ENCODE measurements at places on chromosomes 5 and 9. TPM values are rescaled to one million over a fixed set of nuclear protein-coding genes. Genes with fewer than 3 reads are reported as not detected.

IFNA7 gene
- total RNA-seq, result not detected

TEX48 gene
- not detected for total RNA-seq

CDC20B gene
- total RNA-seq, result not detected

DAB2 gene
- 162 TPM for total RNA-seq

FABP6 gene
- not detected for total RNA-seq

DNA sequence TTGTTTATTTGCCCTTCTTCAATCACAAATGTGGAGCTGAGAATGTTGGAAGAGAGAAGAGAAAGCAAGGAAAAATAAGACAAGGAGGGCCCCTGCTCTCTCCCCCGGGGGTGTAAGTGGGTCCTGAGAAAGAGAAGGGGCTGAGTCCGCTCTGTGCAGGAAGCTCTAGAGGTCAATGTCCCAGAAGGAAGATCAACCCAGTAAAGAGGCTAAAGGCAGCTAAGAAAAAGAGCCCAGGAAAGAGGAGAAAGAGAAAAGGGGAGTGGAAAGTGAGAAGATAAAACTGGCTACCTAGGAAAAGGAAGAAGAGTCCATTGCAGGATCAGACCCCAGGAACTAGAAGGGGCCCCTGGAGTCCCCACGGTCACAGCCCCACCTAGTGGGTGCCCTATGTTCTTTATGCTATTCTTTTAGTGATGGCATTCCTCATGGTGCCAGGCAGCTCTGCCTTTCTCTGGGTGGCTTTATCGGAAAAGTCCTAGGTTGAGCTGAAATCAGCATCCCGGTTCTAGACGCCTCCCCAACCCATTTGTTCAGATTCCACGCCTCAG lies 583.4 kb downstream of the ACTL7B start:
- DNase-seq, result no peak
- H3K4me1 ChIP-seq, result peaks cover 6% of the 10 kb centered on the region
- no peak overlapping the region for H3K4me3 ChIP-seq
- no peaks in the 10 kb centered on the region for H3K27me3 ChIP-seq
- H3K27ac ChIP-seq, result no peak overlapping the region

DNA sequence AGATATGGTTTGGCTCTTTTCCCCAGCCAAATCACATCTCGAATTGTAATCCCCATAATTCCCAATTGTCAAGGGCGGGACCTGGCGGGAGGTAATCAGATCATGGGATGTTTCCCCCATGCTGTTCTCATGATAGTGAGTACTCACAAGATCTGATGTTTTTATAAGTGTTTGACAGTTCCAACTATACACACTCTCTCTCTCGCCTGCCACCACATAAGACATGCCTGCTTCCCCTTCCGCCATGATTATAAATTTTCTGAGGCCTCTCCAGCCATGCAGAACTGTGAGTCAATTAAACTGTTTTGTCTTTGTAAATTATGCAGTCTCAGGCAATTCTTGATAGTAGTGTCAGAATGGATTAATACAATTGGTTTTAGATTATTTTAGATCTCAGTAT lies 475.7 kb upstream of the CYLC2 start:
- no peaks in the 10 kb centered on the region for H3K36me3 ChIP-seq
- H3K27me3 ChIP-seq, result no peaks in the 10 kb centered on the region
- DNase-seq, result no peak
- H3K4me3 ChIP-seq, result no peak overlapping the region

DNA sequence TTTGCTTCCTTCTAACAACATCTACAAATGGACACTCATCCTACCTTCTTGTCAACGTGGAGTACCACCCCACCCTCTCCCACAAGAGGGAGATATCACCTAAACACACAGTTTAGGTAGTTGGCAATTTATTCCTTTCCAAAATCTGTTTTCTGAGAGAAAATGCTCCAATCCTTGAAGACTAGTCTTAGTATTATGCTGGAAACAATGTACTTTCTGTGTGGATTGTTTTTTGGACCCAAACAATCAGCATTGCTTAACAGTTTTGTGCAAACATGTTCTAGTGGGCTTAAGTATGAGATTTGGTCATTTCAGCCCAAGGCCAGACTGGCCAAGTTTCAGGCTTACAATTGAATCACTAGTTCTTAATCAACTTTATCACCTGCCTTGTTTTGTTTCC lies 359.1 kb downstream of the ARHGEF28 start:
- H3K4me1 ChIP-seq, result no peaks in the 10 kb centered on the region
- no peaks in the 10 kb centered on the region for H3K36me3 ChIP-seq

DNA sequence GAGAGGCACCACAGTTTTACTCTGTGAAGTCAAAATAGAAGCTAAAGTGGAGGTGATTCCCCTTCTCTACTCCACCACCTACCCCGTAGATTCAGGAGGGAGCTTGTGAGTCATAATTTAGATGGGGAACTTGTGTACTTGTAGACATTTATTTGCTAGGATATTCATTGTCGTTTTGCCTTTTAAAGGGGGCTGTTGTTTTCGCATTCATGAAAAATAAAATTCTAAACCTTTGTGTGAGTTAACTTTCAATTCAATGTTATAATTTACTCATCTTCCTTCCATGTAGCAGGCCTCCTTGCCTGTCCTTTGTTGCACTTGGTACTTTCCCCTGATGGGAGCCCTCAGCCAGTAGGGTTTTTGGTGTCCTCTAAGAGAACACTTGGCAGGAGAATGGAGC lies 22.0 kb downstream of the SECISBP2 start:
- no peaks in the 10 kb centered on the region for H3K27me3 ChIP-seq
- H3K27ac ChIP-seq, result no peak overlapping the region
- peaks cover 58% of the 10 kb centered on the region for H3K36me3 ChIP-seq
- H3K4me1 ChIP-seq, result no peaks in the 10 kb centered on the region
- no peak for DNase-seq
- H3K4me3 ChIP-seq, result no peak overlapping the region

GRCh38 chr9:36141288-36141687 lies 4.8 kb downstream of the GLIPR2 start:
- no peak overlapping the region for H3K4me3 ChIP-seq
- no peak for DNase-seq
- no peak overlapping the region for H3K27ac ChIP-seq
- H3K36me3 ChIP-seq, result no peaks in the 10 kb centered on the region
- H3K4me1 ChIP-seq, result peaks cover 26% of the 10 kb centered on the region

DNA sequence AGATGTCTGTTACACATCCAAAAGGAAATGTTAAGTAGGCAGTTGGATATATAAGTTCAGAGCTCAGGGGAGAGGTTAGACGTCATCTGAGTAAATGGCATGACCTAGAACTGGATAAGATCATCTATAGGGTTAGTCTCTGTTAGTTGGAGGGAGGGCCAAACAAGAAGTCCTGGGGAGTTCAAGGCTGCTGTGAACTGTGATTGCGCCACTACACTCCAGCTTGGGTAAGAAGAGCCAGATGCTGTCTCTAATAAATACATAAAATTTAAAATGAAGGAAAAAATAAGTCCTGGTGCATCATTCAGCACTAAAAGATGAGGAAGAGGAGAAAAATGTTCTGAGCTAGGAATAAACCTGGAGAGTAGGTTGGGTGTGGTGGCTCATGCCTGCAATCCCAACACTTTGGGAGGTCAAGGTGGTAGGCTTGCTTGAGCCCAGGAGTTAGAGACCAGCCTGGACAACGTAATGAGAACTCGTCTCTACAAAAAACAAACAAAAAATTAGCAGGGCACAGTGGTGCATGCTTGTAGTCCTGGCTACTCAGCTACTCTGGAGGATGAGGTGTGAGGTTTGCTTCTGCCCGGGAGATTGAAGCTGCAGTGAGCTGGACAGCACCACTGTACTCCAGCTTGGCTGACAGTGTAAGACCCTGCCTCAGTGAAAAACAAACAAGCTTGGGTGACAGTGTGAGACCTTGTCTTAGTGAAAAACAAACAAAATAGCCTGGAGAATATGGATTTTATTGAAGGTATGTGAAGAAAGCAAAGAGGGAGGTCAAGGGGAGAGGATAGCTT lies 123.6 kb downstream of the ACTBL2 start:
- DNase-seq, result no peak
- no peak overlapping the region for H3K27ac ChIP-seq
- H3K4me3 ChIP-seq, result no peak overlapping the region
- H3K4me1 ChIP-seq, result no peaks in the 10 kb centered on the region
- H3K27me3 ChIP-seq, result no peaks in the 10 kb centered on the region

DNA sequence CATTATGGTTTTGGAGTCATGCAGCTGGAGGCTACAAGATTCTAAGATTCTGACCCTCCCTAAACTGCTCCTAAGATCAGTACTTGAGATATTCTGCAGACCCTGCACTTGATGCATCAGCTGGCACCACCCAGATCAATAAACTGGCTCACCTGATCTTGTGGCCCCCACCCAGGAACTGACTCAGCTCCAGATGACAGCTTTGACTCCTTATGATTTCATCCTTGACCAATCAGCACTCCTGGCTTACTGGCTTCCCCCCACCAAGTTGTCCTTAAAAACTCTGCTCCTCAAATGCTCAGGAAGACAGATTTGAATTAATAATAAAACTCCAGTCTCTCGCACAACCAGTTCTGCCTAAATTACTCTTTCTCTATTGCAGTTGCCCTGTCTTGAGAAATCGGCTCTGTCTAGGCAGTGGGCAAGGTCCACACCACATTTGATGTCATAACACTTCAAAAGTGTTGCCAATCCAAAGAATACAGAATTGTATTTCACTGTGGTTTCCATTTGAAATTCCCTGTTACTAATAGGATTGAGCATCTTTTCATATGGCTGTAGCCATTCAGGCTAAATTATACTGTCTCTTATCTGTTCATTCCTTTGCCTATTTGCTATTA lies 14.8 kb upstream of the SLC30A5 start:
- H3K4me1 ChIP-seq, result no peaks in the 10 kb centered on the region
- no peak overlapping the region for H3K4me3 ChIP-seq
- no peaks in the 10 kb centered on the region for H3K36me3 ChIP-seq
- H3K27ac ChIP-seq, result no peak overlapping the region
- no peaks in the 10 kb centered on the region for H3K27me3 ChIP-seq

- H3K27me3 ChIP-seq, result no peaks in the 10 kb centered on the region
- H3K4me1 ChIP-seq, result peaks cover 67% of the 10 kb centered on the region
- peaks cover 4% of the 10 kb centered on the region for H3K36me3 ChIP-seq
- H3K27ac ChIP-seq, result peak overlapping the region; percentile 88
- H3K4me3 ChIP-seq, result no peak overlapping the region
Measured at GRCh38 chr9:76894198-76894597, 11.7 kb downstream of the PRUNE2 start.

DNA sequence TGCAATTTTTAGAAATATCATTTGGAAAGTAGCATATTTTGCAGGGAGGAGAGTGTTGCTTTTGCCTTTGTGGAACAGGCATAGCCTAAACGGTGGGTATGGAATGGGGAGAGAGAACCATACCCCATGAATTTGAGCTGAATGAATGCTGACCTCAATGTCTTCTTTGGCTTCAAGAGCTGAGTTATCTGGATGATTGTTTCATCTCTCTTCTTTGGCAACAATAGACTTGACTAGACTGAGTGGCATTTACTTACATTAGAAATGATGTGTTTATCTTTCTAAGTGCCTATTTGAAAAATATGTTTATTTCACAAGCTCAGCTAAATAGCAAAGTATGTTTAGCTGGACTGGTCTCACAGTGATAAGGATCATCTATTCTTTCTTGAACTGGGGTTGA lies 42.8 kb downstream of the SPEF2 start:
- H3K36me3 ChIP-seq, result no peaks in the 10 kb centered on the region
- no peak overlapping the region for H3K4me3 ChIP-seq
- no peak for DNase-seq

GRCh38 chr9:76571288-76571687 lies 112.3 kb downstream of the GCNT1 start:
- no peak overlapping the region for H3K27ac ChIP-seq
- DNase-seq, result no peak
- H3K4me1 ChIP-seq, result no peaks in the 10 kb centered on the region
- no peaks in the 10 kb centered on the region for H3K27me3 ChIP-seq
- H3K36me3 ChIP-seq, result no peaks in the 10 kb centered on the region

DNA sequence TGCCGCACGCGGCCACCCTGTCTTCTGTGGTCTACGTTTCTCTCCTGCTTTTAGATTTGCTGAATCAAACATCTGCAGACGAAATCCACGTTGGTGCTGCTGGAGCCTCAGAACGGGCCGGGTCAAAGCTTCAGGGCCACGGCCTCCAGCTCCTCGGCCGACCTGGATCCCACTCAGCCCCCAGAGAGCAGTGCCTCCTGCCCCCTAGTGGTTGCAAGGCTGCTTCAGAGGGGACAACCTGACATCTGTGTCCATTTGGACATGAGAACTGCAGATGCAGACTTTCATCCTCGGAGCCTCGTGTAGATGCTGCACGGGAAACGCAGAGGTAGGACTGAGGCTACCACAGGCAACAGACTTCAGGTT lies 23.0 kb upstream of the SLC6A3 start:
- no peaks in the 10 kb centered on the region for H3K4me1 ChIP-seq
- H3K4me3 ChIP-seq, result no peak overlapping the region
- H3K27me3 ChIP-seq, result no peaks in the 10 kb centered on the region
- H3K36me3 ChIP-seq, result peaks cover 31% of the 10 kb centered on the region

- peaks cover 32% of the 10 kb centered on the region for H3K36me3 ChIP-seq
- no peaks in the 10 kb centered on the region for H3K27me3 ChIP-seq
- H3K4me3 ChIP-seq, result no peak overlapping the region
- H3K4me1 ChIP-seq, result peaks cover 8% of the 10 kb centered on the region
Measured at GRCh38 chr9:136337416-136338395, 10.4 kb downstream of the GPSM1 start.

DNA sequence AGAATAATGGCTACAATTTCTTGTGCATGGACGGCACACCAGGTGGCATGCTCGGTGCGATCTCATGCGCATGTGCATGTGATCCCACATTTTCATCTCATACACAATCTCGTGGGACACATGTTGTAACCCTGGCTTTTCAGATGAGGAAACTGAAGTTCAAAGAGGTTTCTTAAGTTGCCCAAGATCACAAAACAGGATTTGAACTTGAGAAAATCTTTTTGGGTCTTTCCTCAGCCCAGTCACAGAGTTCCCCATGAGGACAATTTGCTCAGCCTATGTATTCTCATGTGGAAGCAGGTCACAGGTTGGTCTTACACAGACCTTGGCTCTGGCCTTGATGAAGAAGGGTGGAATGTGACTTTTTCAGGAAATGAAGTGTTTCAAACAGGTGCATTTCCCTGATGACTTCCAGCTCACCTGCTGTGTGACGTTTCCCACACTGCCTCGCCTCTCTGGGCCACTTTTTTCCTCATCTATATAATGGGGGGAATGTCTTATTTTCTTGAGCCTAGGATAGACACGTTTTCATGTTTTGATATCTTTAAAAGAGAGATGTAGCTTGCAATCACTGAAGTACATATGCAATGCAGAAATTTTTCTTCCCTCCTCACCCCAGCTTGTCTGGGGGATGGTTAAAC lies 7.1 kb upstream of the ORM1 start:
- H3K27me3 ChIP-seq, result no peaks in the 10 kb centered on the region
- H3K4me3 ChIP-seq, result no peak overlapping the region
- no peak overlapping the region for H3K27ac ChIP-seq
- no peaks in the 10 kb centered on the region for H3K36me3 ChIP-seq
- no peak for DNase-seq

DNA sequence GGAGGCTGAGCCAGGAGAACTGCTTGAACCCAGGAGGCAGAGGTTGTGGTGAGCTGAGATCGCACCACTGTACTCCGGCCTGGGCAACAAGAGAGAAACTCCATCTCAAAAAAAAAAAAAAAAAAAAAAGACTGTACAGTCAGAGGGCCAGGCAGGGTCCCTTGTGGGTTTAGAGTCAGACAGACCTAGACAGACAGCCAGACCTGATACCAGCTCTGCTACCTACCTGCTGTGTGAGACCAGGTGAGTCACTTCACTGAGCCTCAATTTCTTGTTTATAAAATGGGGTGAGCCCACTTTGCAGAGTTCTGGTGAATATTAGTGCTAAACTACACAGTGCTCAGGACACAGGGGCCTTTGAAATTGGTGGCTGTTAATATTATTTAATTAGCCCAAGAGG lies 19.7 kb downstream of the TRIM14 start:
- H3K27me3 ChIP-seq, result no peaks in the 10 kb centered on the region
- H3K4me1 ChIP-seq, result no peaks in the 10 kb centered on the region
- H3K4me3 ChIP-seq, result no peak overlapping the region
- H3K27ac ChIP-seq, result no peak overlapping the region
- H3K36me3 ChIP-seq, result no peaks in the 10 kb centered on the region

Data from thoracic aorta (tissue), 2 donors.